ENCODE measurements at places on chromosomes 5 and 9.

GRCh38 chr5:149392718-149393117 is 13.6 kb upstream of the IL17B start:
- no peaks in the 10 kb centered on the region for H3K27me3 ChIP-seq
- no peaks in the 10 kb centered on the region for H3K4me1 ChIP-seq
- no peak overlapping the region for H3K4me3 ChIP-seq
- no peaks in the 10 kb centered on the region for H3K36me3 ChIP-seq
- no peak overlapping the region for H3K27ac ChIP-seq

DNA sequence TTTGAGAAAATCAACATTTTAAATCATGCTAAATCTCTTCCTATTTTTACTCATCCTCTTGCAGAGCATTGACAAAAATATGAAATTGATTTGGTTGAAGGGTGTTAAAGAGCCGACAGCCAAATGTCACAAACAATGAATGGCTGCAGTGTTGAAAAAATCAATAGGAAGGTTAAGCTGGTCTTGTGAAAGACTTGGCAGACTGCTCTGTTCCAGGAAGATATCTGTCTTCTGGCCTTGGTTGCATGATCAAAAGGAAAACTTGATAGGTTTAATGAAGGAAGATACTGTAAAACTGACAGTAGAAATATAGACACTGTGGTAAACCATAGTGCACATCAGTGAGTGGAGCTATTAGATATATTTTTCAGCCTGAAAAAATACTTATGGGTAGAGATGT is 103.6 kb downstream of the PBX3 start:
- peaks cover 18% of the 10 kb centered on the region for H3K4me1 ChIP-seq
- no peak overlapping the region for H3K4me3 ChIP-seq
- no peak for DNase-seq
- H3K27ac ChIP-seq: no peak overlapping the region
- no peaks in the 10 kb centered on the region for H3K27me3 ChIP-seq

DNA sequence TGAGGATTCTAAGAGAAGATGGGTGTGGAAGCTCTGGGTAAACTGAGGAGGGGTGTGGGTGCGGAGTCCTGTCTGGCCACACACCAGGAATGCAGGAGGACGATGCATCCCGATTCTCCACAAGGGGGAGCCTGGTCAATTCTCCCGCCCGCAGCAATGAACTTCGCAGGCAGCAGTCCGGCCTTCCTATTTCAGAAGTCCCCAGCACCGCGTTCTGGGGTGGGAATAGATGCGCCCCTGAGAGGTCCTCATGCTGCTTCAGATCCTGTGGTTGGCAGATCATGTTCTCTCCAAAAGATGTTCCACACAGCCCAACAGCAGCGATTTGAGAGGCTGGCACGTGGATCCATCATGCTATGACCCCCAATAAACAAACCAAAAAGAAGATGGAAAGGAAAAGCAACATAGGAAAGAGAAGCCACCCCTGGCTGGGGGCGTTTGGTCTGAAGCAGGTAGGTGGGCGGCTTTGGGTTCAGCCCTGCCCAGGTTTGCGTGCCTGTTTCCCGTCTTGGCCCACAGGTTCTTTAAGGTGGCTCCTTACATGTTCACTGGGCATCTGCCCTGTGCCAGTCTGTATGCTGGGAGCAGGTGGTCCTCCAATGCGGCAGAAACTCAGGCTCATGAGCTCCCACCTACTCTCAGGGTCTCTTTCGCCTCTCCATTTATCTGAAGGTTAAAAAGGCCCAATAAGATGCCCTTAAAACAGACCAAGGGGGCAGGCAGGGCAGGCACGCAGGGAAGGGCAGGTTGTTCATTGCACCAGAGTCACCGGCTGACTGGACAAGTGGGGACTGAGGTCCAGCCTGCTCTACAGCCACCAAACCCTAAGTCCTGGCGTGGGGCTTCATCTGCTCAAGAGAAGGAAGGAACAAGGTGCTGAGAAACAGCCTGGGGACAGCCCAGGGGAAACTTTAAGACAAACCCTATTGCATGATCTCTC is 171.6 kb downstream of the PAX5 start:
- no peaks in the 10 kb centered on the region for H3K36me3 ChIP-seq
- H3K4me1 ChIP-seq: no peaks in the 10 kb centered on the region
- H3K4me3 ChIP-seq: no peak overlapping the region

DNA sequence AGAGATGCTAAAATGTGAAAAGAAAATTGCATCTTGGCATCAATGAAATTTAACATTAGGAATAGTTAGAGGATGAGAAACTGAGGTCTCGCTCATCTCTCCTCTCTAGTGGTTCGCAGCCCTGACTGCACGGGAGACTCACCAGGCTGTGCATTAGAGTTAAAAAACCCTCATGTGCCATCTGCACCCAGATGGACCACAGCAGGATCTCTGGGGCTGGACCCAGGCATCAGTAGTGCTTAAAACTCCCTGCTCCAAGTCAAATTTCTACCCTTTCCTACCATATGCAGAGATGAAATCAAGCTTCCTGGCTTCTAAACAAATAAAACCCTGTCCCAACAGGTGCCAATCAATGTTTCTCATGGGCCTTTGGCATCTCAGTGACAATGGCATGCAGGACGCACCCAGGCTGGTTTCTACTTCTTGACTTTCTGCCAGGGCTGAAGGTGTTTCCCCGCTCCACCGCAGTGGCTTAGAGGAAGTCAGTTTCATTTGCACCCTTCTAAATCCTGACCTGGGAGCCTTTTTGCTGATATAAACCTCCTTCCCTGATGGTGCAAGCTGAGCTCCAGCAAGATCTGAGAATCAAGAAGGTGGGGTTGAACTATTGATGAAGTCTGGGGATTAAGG is 132.6 kb downstream of the NSG2 start:
- no peak overlapping the region for H3K27ac ChIP-seq
- H3K27me3 ChIP-seq: no peaks in the 10 kb centered on the region
- no peaks in the 10 kb centered on the region for H3K36me3 ChIP-seq
- no peaks in the 10 kb centered on the region for H3K4me1 ChIP-seq
- DNase-seq: no peak

GRCh38 chr5:54518818-54519508 is 1.4 kb downstream of the SNX18 start:
- H3K4me3 ChIP-seq: peak overlapping the region; percentile 79
- H3K4me1 ChIP-seq: no peaks in the 10 kb centered on the region
- no peaks in the 10 kb centered on the region for H3K36me3 ChIP-seq
- DNase-seq: no peak
- no peaks in the 10 kb centered on the region for H3K27me3 ChIP-seq
- H3K27ac ChIP-seq: no peak overlapping the region

- H3K4me3 ChIP-seq: no peak overlapping the region
- H3K27me3 ChIP-seq: no peaks in the 10 kb centered on the region
- DNase-seq: no peak
These were observed 134.0 kb downstream of the DMRT2 start for GRCh38 chr9:1184146-1184545.

DNA sequence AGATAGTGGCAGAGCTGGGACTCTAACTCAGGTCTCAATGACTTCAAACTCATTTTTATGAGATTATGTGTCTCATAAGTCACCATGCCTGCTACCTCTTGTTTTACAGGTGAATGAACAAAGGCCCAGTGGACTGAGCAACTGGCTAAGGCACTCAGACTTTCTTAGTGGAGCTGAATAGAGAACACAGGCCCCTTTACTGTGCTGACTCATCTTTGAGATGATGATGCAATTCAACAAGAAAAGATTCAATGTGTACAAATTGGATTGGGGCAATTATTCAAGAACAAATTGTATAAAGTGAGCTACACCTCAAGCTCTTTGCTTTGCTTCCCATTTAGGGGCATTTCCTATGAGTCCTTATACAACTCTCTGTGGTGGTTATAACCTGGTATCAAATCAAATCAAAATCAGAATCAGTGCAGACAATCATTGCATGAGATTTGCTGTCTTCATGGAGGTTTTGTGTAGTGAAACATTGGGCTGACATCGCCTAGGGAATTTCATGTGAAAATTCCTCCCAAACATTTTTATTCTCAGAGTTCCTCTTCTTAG is 84.3 kb upstream of the PPP2R2B start:
- no peak for DNase-seq
- H3K4me1 ChIP-seq: peaks cover 3% of the 10 kb centered on the region
- H3K27me3 ChIP-seq: no peaks in the 10 kb centered on the region
- no peaks in the 10 kb centered on the region for H3K36me3 ChIP-seq
- no peak overlapping the region for H3K4me3 ChIP-seq
- peak overlapping the region; percentile 16 for H3K27ac ChIP-seq

GRCh38 chr5:160036884-160037283 is 27.9 kb downstream of the TTC1 start:
- H3K36me3 ChIP-seq: no peaks in the 10 kb centered on the region
- no peaks in the 10 kb centered on the region for H3K27me3 ChIP-seq
- no peaks in the 10 kb centered on the region for H3K4me1 ChIP-seq
- no peak overlapping the region for H3K4me3 ChIP-seq
- H3K27ac ChIP-seq: no peak overlapping the region

DNA sequence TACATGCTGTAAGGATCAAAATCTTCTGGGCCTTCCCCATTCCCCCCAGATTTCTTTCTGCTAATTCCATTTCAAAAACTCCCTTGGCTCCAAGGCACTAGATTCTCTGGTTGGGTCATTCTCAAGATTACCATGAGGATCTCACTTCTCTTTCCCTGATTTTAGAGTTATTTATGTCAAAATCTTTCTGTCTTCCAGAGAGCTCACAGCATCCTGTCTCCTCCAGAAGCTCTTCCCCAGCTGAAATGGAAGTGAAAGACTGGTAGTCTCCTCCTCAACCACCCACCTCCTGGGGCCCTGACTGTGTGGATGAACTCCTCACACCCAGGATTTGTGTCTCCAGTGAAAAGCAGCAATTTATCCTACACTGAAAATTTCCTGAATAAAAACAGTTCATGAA is 11.9 kb upstream of the ZNF366 start:
- no peak overlapping the region for H3K4me3 ChIP-seq
- H3K4me1 ChIP-seq: no peaks in the 10 kb centered on the region
- peak overlapping the region; percentile 63 for H3K27ac ChIP-seq
- no peaks in the 10 kb centered on the region for H3K36me3 ChIP-seq
- H3K27me3 ChIP-seq: no peaks in the 10 kb centered on the region
- no peak for DNase-seq

GRCh38 chr5:68732251-68732650 is 361.6 kb upstream of the SLC30A5 start:
- peaks cover 6% of the 10 kb centered on the region for H3K4me1 ChIP-seq
- no peaks in the 10 kb centered on the region for H3K27me3 ChIP-seq
- H3K36me3 ChIP-seq: no peaks in the 10 kb centered on the region
- H3K4me3 ChIP-seq: no peak overlapping the region
- H3K27ac ChIP-seq: no peak overlapping the region

DNA sequence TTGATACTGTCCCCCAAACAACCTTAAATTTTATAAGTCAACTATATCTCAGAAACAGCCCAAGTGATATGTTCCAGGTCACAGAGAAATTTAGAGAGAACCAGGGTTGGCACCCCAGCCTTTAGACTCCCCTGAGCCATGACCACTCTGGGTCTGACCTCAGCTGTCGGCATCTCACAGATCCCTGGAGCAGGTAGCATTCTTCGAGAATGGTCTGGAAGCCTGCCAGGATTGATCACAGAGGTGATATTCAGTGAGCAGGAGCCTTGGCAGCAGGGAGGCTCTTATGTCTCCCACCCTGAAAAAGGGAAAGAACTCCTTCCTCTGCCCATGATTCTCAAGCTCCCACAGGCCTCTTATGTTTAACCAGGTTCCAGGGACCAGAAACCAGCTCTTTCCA is 58.2 kb downstream of the PLK2 start:
- no peak overlapping the region for H3K27ac ChIP-seq
- H3K27me3 ChIP-seq: no peaks in the 10 kb centered on the region
- no peaks in the 10 kb centered on the region for H3K36me3 ChIP-seq
- H3K4me1 ChIP-seq: no peaks in the 10 kb centered on the region
- DNase-seq: no peak

All from tibial nerve (tissue), 4 donors.